ENCODE measurements at places on chromosomes 13 and 19. TPM values are rescaled to one million over a fixed set of nuclear protein-coding genes. Genes with fewer than 3 reads are reported as not detected.

GRCh38 chr19:604355-604754 is 14.7 kb downstream of the HCN2 start:
- H3K4me1 ChIP-seq, result peaks cover 4% of the 10 kb centered on the region
- H3K27ac ChIP-seq, result no peak overlapping the region
- no peak for DNase-seq
- H3K36me3 ChIP-seq, result no peaks in the 10 kb centered on the region

DNA sequence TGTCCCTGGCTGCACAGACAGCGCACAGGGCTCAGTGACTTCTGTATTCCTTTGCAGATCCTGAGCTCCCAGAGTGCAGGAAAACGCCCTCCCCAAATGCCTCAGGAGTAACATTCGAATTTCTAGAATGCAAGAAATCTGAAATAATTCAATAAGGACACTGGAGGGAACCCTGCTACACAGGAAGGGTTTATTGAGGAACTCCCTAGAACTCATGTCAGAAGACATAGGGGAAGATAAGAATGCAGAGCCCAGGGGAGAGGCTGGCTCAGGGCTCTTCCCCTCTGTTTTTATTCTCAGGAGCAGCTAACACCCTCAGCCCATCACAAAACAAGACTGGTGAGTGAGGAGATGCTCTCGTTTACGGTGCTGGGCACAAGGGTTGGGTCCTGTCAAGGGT is 6.8 kb downstream of the LILRA1 start:
- H3K4me1 ChIP-seq, result no peaks in the 10 kb centered on the region
- no peaks in the 10 kb centered on the region for H3K27me3 ChIP-seq
- H3K27ac ChIP-seq, result no peak overlapping the region
- no peaks in the 10 kb centered on the region for H3K36me3 ChIP-seq

GRCh38 chr13:20263393-20264044 is 31.4 kb upstream of the GJB6 start:
- H3K36me3 ChIP-seq, result no peaks in the 10 kb centered on the region
- no peak overlapping the region for H3K27ac ChIP-seq

DNA sequence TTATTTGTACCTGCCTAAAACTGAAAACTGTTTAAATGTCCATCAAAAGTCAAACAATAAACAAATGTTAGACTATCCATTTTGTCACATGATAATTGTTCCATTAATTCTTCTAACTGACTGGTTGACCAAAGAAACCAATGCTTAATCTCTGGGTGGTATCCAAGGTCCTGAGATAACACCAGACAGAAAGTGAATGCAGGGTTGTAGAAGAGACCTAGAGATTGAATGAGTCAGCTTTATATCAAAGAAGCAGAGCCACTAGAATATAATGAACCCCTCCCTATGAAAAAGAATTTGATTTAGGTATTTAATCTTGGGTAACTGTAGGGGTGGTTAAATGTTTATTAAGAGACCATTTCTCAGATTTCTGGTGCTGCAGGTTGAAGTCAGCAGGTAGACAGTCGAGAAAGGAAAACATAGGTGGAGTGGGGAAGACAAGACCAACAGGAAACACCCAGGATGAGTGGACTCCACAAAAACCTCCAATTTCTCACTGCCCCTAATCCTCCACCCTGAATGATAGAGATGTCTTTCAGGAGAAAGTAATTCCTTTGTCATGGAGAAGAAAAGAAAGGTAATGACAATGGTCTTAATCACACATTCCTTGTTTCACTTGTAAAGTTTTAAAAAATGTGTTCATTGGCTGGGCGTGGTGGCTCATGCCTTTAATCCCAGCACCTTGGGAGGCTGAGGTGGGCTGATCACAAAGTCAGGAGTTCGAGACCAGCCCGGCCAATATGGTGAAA is 536.4 kb downstream of the IRS2 start:
- no peaks in the 10 kb centered on the region for H3K36me3 ChIP-seq
- H3K27ac ChIP-seq, result no peak overlapping the region
- no peak overlapping the region for H3K4me3 ChIP-seq
- no peak for DNase-seq
- H3K4me1 ChIP-seq, result no peaks in the 10 kb centered on the region

- H3K4me3 ChIP-seq, result no peak overlapping the region
- no peaks in the 10 kb centered on the region for H3K27me3 ChIP-seq
- DNase-seq, result no peak
- H3K27ac ChIP-seq, result no peak overlapping the region
- no peaks in the 10 kb centered on the region for H3K4me1 ChIP-seq
These were observed 154.3 kb downstream of the SIPA1L3 start for GRCh38 chr19:38061294-38061693.

- H3K4me1 ChIP-seq, result no peaks in the 10 kb centered on the region
- no peaks in the 10 kb centered on the region for H3K36me3 ChIP-seq
- no peak overlapping the region for H3K27ac ChIP-seq
- no peaks in the 10 kb centered on the region for H3K27me3 ChIP-seq
- no peak for DNase-seq
These were observed 34.4 kb upstream of the MIR17HG start for GRCh38 chr13:91313103-91313502.

GRCh38 chr13:51221108-51221507 is 1.1 kb upstream of the FAM124A start:
- H3K27ac ChIP-seq, result no peak overlapping the region
- H3K36me3 ChIP-seq, result no peaks in the 10 kb centered on the region
- no peak overlapping the region for H3K4me3 ChIP-seq
- no peak for DNase-seq
- peaks cover 10% of the 10 kb centered on the region for H3K27me3 ChIP-seq
- H3K4me1 ChIP-seq, result peaks cover 4% of the 10 kb centered on the region

DNA sequence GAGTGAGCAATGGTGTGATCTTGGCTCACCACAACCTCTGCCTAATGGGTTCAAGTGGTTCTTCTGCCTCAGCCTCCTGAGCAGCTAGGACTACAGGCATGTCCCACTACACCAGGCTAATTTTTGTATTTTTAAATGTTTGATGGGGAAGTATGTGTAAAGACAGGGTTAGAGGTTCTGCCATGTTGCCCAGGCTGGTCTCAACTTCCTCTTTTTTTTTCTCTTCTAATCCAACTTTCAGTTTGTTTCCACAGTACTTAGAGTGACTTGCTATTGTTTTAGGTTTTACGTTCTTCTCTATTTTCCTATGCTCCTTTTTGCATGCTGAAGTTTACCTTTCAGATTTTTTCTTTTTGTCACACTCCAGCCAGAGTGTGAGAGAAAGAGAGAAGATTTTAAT is 1433.0 kb downstream of the UQCRFS1 start:
- no peak for DNase-seq
- no peak overlapping the region for H3K4me3 ChIP-seq
- no peak overlapping the region for H3K27ac ChIP-seq
- no peaks in the 10 kb centered on the region for H3K27me3 ChIP-seq
- no peaks in the 10 kb centered on the region for H3K36me3 ChIP-seq

DNA sequence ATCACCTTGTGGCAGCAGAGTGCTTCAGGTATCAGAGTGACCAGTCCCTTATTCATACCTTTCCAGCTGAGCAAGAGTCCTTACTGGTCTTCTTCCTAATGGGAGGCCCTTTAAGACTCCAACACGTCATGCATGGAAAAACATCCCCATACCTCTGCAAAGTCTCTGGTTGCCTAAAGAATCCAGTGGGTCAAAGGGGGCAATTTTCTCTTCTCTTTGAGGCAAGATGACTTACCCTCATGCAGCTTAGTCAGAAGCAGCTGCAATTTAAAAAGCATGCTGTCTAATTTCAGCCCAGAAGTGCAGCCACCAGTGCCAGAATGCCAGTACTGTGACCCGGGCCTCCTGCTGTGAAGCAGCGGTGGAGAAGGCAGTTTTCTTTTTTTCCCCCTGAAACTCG is 18.7 kb downstream of the PPP5C start:
- peaks cover 8% of the 10 kb centered on the region for H3K4me1 ChIP-seq
- DNase-seq, result no peak
- no peak overlapping the region for H3K4me3 ChIP-seq
- H3K36me3 ChIP-seq, result no peaks in the 10 kb centered on the region
- H3K27ac ChIP-seq, result no peak overlapping the region
- H3K27me3 ChIP-seq, result no peaks in the 10 kb centered on the region

- no peak overlapping the region for H3K4me3 ChIP-seq
- no peak overlapping the region for H3K27ac ChIP-seq
- H3K27me3 ChIP-seq, result no peaks in the 10 kb centered on the region
These were observed 18.2 kb upstream of the ZNF543 start for GRCh38 chr19:57302020-57302465.

- no peak for DNase-seq
- H3K27ac ChIP-seq, result no peak overlapping the region
- H3K4me1 ChIP-seq, result no peaks in the 10 kb centered on the region
- H3K4me3 ChIP-seq, result no peak overlapping the region
These were observed 306.2 kb downstream of the TEX29 start for GRCh38 chr13:111626371-111627305.

- no peaks in the 10 kb centered on the region for H3K27me3 ChIP-seq
- H3K27ac ChIP-seq, result no peak overlapping the region
- DNase-seq, result no peak
- no peak overlapping the region for H3K4me3 ChIP-seq
- peaks cover 76% of the 10 kb centered on the region for H3K36me3 ChIP-seq
These were observed 149.2 kb downstream of the MYCBP2 start for GRCh38 chr13:77177646-77178045.

Gene GIPC3
- total RNA-seq, result 0.89 TPM

Gene PSG11
- total RNA-seq, result not detected

Gene ERICH4
- not detected for total RNA-seq

Gene CD33
- 0.51 TPM for total RNA-seq

Gene DZIP1
- not detected for total RNA-seq
